ENCODE measurements at places on chromosomes 3 and 15.

GRCh38 chr3:29363110-29363509, 82.2 kb downstream of the RBMS3 start:
- DNase-seq = no peak

DNA sequence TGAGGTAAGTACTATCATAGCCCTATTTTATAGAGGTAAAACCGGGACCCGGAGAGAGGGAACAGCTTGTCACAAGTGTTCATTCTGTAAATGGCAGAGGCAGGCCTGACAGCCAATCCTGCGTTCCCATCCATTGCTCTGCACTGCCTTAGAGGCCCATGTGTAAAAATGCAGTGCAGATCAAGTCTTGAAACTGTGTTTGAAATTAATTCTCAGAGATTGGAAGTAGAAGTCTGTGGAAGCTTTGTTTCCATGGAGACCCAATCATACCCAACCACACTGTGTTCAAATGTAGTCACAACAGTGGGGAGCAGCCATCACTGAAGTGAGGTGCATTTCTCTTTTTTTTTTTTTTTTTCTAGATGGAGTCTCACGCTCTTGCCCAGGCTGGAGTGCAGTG, 13.1 kb upstream of the DNASE1L3 start:
- no peak for DNase-seq

GRCh38 chr15:65156692-65157091, 23.1 kb upstream of the PDCD7 start:
- no peak for DNase-seq

DNA sequence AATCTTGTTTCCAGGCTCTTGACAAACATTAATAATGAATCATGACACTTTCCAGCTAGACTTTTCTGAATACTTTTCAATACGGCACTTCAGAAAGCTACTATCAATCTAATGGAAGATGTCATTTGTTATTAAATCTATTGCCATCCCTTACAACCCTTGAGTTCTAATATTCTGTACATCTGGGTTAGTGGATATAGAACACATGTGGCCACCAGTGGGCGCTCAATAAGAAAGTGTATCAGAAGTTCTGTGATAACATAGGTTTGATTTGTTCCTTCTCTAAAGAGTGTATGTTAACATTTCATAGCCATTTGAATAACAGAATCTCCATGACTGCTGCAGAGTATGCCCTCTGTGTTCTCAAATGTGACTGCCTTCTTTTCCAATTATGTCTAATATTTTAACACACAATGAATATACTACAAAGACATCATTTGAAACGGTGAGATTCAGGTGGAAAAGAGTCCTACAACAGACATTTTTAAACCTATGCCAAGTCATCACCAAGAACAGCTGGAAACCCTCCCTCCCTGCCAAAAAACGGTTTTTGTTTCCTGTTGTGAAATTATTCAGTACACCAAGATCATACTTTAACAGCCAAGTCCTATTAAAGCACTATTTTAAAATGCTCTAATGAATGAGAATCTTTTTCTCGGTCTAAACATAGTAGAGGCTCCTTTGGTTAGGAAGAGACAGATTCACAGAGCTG, 22.2 kb downstream of the ALDH1A2 start:
- no peak for DNase-seq

- no peak for DNase-seq
These were observed 19.1 kb downstream of the ALDH1L1 start for GRCh38 chr3:126161309-126161708.

DNA sequence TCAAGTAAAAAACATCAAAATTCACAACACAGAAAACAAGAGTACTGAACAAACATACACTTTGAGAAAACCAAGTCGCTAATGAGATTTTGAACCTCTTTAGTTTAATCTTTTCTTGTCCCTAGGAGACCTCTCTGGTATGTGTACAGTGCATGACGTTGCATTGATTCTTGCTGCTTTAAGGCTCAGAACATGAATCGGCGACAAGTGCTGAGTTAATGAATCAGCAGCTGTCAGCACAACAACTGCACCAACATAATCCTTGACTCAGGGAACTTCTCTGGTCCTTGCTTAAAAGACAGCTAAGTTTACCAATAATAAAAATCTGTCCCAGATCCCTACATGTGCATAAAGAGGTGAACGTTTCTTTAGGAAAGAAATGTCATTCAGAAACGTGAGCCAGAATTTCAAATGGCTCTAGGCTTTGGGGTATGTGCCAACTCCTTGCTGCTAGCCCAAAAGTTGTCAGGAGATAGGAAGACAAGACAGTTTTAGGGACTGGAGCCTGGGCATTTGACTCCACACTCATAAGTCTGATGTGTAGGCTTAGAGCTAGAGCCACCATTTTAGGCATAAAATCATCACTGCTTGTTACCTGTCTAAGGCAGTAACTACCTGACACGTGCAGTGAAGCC, 86.9 kb downstream of the IL5RA start:
- no peak for DNase-seq

- DNase-seq = no peak
These were observed 43.1 kb upstream of the SLC25A36 start for GRCh38 chr3:140898340-140899180.

DNA sequence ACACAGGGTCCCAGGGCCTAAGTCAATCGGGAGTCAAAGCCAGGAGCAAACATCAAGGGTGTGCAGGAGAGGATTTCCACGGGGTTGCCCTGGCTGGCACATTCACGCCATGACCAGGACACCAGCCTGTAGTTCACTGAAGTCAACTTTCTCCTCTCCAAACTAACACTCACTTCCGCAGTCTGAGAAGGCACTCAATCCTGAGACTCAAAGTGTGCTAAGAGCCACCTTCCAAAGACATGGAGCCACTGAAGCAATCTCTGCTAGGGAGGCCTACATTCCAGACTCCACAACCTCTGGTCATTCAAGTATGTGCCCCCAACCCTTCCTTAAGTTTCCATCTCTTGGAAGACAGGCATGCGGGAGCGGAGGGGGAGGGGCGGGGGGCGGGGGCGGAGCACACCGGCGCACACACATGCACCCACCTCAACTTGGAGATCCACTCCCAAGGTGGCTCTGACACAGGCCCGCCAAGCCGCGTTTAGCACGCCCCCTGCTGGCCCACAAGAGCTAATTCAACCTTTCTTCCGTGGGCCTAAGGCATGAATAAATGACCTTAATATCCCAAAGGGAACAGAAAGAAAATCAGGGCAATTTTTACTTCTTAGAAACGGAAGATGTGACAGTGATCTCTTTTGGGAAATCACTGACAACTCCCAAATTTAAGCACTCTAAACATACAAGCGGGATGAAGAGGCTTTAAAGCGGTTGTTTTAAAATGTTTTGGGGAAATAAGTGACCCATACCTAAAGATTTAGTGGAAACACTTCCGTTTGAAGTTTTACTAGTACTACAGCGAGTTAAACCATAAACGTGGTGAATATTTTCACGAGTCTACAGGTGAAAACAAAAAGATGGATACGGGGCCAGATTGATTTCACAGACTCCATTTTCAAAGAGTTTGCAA, 162.5 kb upstream of the CHRNA7 start:
- DNase-seq = no peak

DNA sequence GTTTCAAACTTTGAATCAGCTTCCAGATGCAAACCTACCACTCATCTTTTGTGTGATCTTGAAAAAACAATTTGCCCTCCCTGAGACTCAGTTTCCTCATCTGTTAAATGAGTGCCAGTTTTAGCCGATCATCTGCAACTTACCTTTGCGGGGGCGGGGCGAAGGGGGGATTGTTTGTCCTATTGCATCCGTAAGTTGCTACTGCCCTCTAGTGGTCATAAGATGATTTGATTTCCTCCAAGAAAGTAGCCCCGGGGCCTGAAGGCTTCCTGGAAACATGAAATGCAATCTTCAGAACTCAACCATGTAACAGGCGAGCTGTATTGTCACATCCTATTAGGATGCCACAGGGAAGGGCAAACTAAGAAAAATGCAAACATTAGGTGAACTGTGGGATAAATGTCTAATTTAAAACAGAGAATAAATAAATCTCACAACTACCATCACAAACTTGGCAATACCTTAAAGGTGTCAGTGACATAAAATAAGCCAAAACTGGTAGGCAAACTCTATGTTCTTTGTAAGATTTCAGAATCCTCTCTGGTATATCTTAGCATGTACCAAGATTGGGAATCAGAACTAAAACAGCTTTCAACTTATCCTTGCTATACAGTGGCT, 63.5 kb upstream of the CLDN18 start:
- peak; percentile 18 for DNase-seq

DNA sequence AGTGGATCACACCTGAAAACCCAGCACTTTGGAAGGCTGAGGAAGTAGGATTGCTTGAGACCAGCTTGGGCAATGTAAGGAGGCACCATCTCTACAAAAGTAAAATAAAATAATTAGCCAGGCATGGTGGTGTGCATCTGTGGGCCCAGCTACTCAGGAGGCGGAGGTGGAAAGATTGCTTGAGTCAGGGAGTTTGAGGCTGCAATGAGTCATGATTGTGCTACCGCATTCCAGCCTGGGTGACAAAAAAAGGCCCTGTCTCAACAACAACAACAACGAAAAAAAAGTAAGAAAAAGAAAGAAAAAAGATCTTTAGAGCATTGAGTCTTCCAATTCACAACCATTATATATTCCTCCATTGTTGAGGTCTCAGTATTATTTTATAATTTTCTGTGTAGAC, 192.4 kb upstream of the DPH6 start:
- DNase-seq = no peak

- DNase-seq = no peak
These were observed 899.2 kb downstream of the ROBO1 start for GRCh38 chr3:78868570-78868969.

GRCh38 chr3:108475220-108475782, 35.1 kb downstream of the MYH15 start:
- no peak for DNase-seq

DNA sequence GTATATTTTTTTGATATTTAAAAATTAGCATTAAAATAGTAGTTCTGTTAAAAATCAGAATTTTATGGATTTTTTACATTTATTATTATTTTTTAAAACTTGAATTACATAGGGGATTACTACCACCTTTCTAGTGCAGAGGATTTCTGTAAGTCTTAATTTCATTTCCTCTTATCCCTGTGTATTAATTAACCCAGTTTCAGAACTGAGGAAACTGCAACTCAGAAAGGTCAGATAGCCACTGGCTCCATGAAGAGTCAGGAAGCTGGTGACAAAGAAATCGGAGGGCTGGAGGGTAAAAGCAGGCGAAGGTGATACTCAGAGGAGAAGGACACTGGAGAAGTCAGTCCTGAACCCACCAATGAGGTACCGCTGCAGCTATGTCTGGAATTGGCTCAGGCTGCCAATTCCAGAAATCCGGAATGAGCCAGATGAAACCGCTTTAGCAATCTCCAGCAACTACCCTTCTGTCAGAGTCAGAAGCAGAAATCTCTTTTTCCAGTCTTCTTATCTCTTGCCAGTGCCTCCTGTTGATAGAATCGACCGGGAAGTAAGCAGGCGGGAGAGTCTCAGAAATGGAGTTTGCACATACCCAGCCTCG, 308.5 kb downstream of the SV2B start:
- no peak for DNase-seq

GRCh38 chr3:104575634-104576033, 791.1 kb upstream of the ALCAM start:
- DNase-seq = no peak

GRCh38 chr3:127702151-127702578, 29.4 kb downstream of the ABTB1 start:
- no peak for DNase-seq

DNA sequence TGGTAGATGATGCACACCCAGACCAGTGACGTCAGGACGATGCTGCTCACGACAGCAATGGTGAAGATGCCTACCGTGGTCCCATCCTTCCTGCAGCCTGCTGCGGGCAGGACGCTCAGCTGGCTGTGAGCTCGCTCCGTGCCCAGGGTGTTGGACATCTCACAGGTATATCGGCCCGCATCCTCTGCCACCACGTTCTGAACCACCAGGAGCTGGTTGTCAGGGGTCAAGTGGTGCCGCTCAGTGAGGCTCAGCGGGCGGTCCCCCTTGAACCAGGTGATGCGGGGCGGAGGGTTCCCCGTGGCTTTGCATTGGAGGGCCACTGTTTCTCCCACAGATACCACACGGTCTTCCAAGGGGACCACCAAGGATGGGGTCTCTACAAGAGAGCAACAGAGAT, 117.8 kb downstream of the LRIG1 start:
- no peak for DNase-seq

GRCh38 chr3:29438580-29438979, 157.7 kb downstream of the RBMS3 start:
- DNase-seq = no peak

DNA sequence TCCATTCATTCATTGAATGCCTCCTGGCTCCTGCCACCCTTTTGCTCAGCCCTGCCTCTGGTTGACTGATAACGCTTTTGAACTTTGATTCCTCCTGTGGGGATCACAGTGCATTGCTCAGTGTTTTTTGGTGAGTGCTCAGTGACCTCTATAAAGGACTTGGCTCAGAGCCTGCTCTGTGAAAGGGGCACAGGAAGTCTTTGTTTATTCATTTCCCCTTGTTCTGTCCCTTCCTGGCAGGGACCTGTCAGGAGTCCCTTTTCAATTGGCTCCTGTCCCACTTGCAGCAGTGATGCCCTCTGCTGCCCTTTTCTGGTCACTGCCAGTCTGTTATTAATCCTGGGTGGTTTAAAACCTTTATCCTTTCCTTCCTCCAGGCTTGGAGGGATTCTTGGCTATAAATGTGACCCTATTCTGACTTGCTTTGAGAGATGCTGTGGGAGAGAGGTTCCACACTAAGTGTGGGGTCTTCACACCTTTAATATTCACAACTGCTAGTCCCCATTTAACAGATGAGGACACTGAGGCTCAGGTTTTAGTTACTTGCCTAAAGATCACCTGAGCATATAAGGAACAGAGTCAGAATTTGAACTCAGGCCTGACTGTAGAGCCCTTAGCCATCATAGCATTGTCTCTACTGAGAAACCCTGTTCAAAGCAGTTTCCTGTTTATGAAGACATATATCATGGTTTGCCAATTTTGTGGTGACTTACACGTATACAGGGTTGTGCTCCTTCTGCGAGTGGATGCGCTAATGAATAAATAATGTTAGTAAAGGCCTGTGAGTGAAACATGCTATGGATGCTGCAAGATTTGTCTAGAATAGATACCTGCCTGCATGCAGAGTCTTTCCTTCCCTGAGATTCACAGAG, 23.2 kb upstream of the TATDN2 start:
- DNase-seq = peak; percentile 51

DNA sequence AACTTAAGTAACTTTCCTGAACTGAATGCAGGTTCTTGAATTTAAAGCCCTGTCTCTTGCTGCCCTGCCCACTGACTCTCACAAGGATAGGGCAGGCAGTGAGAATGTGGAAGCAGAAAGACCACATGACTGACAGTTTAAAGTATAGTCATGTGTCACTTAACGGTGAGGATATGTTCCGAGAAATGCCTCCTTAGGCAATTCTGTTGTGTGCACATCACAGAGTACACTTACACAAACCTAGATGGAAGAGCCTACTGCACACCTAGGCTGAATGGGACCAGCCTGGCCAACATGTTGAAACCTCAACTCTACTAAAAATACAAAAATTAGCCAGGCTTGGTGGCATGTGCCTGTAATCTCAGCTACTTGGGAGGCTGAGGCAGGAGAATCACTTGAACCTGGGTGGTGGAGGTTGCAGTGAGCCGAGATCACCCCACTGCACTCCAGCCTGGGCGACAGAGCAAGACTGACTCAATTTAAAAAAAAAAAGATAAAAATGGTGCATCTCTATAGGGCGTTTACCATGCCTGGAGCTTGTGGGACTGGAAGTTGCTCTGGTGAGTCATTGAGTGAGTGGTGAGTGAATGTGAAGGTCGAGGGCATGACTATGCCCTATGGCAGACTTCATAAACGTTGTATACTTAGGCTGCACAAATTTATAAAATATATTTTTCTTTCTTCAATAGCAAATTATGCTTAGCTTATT, 18.9 kb upstream of the COPG1 start:
- DNase-seq = no peak

Data from D721Med (cell line).